Colonic mucosa (tissue), 4 donors: ENCODE measurements at places on chromosomes 5 and 9.
A peak's percentile ranks its signal among the peaks of the same experiment; 100 is the strongest.

DNA sequence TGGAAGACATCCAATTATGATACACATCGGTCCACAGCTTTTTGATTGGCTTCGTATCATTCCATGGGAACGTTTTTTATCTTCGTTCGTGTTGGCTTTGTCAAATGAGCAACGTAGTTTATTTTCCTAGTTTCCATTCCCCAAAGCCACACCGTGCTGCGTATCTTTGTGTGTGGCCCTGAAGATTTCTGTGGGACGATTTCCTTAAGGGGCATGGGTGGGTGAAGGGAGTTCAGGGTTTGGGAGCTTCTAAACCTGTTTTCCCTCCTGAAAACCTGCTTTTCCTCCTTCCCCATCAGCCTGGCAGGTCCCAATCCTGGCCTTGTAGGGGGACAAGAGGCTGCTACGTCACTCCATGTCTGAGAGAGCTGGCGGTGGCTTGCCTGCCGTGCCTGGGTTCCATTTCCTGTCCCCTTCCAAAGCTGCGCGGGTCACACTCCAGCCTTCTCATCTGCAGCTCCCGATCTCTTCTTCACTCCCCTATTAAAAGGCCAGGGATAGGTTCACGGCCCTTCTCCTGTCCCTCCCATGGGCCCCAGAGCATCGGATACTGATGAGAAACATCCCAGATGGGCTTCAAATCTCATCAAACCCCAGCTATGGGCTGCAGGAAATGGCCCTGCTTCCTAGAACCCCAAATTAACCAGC, 23.5 kb upstream of the ASS1 start:
- no peak for DNase-seq

GRCh38 chr9:111917201-111917600, 20.6 kb downstream of the UGCG start:
- no peak for DNase-seq

DNA sequence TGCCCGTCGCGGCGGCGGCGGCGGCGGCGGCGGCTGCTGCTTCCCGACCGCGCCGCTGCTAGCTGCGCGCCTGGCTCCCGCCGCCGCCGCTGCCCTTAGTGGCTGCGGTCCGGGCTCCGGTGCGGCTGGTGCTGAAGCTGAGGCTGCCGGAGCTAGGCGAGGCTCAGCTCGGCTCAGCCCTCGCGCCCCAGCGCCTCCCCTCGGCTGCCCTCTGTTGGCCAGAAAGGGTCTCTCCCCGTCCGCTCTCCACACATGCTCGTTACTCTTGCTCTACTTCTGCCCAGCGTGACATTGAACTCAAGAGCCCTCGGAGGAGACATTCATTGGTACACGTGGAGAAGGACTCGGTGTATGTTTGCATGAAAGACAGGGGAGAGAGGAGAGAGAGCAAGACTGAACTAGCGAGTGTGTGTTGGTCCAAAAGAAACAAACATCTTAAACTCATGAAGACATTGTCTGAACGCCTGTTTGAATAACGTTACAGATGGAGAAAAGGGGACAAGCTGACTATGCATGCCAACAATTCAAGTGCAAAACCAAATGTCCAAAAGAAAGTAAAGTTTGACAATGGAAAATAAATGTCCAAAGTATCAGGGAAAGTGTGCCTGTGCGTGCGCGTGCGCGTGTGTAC, at the start of gene HCN1:
HCN1 (minus strand) TSS at position 175 of the 631 bp plus-strand sequence.
- DNase-seq = peak; percentile 78

DNA sequence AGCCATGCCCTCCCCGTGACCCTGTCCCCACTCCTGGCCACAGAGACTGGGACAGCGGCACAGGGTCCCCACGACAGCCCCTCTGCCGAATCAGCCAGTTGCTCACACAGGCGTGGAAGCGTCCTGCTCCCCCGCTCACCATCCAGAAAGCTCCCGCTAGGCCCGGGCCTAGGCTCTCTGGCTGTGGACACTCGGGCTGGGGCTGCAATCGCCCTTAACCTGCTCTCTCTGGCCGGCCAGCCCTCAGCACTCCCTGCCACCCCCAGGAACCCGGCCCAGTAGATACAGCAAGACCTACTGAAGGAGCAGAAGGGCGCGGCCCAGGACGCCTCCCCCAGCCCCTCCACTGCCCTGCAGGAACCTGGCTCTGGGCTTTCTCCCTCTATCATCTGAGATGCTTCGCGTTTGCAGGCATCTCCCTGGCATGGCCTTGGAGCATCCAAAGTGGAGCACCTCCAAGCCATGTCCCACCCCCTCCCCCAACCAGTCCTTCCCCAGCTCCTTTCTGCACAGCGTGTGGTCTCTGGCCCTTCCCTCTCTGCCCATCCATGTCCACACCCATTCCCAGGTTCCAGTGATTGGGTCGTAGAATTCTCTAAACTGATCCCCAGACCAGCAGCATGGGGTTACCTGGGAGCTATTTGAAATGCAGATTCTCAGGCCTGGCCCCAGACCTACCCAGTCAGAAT, 113.7 kb upstream of the LMX1B start:
- DNase-seq = no peak

- no peak for DNase-seq
These were observed 3.5 kb downstream of the PIP5K1B start for GRCh38 chr9:68708513-68708912.

GRCh38 chr5:139246394-139246793, 47.1 kb upstream of the MATR3 start:
- no peak for DNase-seq

DNA sequence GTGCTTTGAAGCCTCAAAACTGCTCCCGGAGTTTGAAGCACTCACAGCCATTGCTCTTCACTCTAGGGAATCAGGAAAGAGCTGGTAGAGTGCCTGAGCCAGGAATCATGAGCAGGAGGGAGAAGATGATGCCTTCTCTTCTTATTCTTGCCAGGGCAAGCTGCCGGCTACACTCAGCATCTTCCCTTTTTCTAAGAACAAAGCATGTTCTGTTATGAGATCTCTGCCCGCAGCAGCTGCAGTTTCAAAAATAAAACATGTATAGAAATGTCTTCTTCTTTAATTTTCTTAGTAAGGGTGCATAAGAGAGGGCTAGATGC, 57.9 kb upstream of the RICTOR start:
- no peak for DNase-seq

DNA sequence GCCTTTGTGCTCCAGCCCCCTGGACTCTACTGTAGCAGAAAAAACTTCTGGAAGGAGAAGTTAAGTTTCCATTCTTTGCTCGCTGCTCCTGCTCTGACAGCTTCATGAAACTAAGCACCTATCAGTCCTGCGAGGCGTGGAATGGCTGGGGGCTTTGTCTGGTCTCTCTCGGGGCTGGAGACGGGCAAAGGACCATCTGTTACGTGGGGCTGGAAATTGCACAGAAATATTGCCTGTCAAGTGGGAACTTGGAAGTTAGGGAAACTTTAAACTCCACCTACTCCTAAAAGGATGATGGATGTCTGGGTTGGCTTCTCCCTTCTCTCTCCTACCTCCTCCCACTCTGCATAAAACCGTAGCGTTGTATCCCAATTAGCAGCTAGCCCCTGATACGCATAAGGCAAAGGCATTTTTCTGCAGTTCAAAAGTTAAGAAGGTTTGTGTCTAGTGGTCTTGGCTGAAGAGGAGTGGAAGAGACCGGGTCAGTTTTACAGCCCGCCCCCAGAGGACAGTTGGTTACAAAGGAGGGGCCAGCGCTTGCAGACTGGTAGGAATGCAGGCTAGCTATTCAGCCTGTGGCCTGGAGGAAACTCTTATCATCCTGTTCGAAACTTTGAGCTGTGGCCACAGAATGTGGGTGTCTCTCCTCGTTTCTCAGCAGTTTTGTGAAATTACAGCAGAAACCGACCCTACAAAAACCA, 1.3 kb downstream of the FBXL7 start:
- peak; percentile 25 for DNase-seq

GRCh38 chr5:136686192-136686872, 321.0 kb upstream of the TRPC7 start:
- DNase-seq = no peak

DNA sequence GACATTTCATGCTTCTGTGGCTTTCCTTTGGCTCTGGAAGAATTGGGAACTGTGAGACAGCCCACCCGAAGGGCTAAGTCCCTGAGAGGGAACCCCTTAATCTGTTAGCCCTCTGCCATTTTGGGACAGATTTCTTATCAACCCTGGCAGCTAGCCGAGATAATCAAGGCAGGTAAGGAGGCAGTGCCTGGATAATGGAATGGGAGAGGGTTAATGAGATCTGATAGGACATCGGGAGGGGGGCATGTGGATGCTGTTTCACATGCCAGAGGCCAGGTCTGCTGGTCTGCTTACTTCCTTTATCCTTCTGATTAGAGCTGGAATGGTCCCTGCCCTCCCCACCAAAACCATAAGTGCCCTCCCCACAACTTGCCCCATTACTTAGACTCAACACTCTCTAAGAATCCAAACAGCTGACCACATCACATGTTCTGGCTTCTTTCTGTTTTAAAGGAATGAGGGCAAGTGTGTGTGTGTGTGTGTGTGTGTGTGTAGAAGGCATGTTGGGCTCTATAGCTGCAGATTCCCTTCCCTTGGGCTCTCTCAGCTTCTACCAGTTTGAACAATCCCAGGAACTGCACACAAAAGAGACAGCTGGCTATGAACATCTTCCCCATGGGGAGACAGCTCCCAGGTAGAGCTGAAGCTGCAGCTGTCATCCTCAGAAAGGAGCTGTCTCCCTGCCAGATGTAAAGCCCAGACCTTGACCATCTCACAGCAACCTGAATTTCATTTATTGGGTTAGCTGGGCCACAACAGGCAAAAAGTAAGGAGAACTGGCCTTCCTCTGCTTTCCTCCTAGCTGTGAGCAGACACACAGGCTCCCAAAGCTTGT, 221.3 kb downstream of the PIK3R1 start:
- no peak for DNase-seq

- DNase-seq = no peak
These were observed 19.2 kb downstream of the COL15A1 start for GRCh38 chr9:98962861-98963260.

DNA sequence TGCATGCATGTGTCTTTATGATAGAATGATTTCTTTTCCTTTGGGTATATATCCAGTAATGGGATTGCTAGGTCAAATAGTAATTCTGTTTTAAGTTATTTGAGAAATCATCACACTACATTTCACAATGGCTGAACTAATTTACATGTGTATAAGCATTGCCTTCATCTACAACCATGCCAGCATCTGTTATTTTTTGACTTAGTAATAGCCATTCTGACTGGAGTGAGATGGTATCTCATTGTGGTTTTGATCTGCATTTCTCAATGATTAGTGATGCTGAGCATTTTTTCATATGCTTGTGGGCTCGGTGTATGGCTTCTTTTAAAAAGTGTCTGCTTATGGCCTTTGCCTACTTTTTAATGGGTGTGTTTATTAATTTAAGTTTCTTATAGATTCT, 102.3 kb upstream of the CCDC112 start:
- no peak for DNase-seq
